ENCODE measurements at places on chromosomes 4 and X.

DNA sequence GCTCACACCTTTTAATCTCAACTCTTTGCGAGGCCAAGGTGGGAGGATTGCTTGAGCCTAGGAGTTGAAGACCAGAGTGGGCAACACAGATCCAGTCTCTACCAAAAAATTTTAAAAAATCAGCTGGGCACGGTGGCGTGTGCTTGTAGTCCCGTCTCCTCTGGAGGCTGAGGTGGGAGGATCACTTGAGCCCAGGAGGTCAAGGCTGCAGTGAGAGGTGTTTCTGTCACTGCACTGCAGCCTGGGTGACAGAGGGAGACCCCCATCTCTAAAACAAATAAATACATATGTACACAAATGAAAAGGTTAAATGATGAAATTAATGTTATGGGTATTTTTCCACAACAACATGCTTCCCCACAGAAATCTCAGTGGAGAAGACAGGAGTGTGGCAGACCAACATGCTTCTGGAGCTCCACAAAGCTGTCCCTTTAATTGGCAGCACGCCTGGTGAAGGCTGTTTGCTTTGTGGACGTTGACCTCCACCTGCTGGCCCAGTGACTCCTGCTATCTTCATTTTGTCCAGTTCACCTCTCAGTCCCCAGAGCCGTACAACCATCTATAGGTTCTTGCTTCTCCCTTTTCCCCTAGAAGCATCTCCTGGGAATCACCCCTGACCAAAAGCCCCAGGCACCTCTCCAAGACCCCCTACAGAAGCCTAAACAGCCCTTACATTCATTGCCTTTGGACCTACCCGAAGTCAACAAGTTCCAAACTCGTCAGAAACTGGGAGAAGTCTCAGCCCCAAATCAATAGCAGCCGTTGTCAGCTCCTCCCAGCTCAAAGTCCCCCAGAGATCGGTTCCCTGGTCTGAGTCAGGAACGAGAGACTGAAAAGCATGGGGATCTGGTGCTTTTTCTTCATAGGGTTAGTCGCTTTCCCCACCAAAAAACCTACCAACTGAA is 36.4 kb upstream of the CD99 start:
- DNase-seq, result no peak

GRCh38 chrX:98338544-98338943 is 1454.8 kb downstream of the RPA4 start:
- peak; percentile 0 for DNase-seq

DNA sequence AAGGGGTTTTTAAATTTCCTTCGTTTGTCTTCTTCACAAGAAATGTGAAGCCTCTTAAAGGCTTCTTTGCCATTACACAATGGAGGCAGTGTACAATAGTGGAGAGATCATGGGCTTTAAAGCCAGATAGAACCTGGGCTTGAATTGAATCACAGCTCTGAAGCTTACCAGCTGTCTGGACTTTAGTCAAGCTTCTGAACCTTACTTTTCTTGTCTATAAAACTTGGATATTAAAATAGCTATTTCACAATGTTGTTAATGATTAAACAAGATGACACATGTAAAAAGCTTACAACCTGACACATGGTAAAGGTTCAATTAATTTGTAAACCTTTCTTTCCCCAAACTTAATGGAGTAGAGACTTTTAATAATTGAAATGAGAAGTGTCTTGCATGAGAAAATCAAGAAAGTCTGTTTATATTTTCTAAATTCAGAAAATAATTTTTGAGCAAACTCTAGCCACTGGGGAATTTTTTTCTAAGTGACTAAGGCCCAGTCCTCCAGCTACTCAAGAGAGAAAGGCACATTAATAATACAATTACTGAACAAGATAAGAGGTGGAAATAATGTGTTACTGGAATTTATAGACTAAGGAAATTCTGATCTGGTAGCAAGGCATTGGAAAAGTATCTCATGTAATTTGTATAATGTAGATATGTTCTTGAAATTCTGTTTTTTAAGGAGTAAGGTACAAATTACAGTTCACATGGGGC is 21.7 kb upstream of the TBC1D8B start:
- DNase-seq, result no peak

DNA sequence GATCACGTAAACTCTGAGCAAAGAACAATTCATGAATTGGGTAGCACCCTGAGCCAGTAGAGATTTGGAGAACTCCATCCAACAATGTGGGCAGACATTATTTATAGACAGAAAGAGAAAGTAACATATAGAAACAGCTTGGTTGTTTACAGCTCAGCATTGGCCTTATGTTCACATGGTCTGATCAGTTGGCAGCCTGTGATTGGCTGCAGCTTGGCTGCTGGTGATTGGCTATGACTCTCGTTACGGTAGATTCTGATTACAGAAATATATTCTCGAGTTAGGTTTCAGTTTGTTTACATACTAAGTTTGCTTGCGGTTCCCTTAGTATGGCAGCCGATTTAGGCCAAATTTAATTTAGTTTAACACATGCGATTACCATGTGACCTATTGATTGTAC is 663.4 kb downstream of the RAPGEF2 start:
- no peak for DNase-seq

DNA sequence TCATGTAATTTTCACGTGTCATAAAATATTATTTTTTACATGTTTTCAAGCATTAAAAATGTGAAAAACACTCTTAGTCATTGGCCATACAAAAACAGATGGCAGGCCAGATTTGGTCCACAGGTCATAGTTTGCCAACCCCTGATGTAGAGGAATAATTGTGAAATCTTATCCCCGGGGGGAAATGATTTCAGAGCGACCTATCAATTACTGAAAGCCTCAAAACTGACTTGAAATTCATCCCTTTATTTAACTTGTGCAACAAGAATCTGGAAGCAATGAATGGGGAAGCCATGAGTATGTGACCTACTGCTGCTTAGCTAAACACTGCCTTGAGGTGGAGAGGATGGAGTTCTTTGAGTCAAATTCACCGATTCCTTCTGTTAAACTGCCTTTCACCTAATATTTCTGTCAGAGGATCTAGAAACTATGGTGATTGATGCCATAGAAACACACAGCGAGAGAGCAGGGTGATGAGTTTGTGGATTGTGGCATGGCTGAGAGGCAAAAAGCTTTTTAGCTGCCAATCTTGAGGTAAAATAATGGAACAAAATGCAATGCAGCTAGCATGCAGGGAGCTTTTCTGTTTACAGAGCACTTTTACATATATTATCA is 30.3 kb upstream of the BRS3 start:
- DNase-seq, result peak; percentile 49

DNA sequence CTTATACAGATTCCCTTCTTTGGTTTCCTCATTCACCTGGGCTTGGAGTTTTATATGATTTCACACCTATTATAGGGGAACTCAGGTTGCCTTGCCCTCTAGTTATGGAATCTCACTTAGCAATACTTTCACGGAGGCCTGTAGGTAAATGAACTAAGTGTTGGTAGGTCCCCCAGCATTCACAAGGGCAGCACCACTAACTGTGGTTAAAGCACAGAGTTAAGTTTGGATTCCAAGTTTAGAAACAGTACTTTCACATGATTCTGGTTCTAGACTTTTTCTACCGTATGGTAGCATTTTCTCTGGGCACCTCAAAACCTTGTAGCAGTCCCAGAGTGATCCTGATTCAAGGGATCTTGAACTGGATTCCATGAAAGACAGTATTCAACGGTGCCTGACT is 46.4 kb downstream of the SH2D1A start:
- DNase-seq, result no peak

DNA sequence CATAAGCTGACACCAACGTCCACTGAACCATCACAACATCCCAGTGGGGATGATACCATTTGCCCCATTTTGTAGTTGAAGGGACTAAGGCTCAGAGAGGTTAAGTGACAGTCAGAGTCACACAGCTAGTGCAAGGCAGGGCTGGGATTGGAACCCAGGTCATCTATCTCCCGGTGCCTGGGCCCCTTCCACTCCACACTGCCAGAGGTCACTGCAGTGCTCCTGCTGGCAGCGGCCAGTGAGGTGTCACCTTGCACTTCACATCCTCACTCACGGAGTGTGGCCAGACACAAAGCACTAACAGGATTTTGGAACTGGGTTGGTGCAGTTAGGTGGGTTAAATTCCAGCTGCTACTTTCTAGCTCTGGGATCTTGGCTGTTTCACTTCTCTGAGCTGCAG is 118.7 kb downstream of the ENPP6 start:
- DNase-seq, result no peak

DNA sequence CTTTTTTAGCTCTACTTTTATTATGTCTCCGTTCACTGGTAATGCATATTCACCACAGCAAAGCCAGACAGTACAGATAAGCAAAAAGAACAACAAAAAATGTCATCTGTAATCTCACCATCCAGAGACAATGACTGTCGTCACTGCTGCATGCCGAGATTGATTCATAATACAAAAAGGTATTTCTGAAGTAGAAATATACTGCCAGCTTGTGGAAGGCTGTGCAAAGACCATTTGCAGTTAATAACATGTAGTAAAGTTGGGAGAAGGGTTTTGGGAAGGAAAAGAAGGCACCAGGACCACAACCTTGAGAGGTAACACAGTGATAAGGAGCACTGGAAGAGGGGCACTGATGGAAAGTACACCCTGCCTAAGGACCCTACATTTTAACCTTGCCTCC is 223.0 kb upstream of the ZIC3 start:
- DNase-seq, result no peak

GRCh38 chr4:72378901-72379300 is 190.1 kb downstream of the ADAMTS3 start:
- DNase-seq, result no peak

DNA sequence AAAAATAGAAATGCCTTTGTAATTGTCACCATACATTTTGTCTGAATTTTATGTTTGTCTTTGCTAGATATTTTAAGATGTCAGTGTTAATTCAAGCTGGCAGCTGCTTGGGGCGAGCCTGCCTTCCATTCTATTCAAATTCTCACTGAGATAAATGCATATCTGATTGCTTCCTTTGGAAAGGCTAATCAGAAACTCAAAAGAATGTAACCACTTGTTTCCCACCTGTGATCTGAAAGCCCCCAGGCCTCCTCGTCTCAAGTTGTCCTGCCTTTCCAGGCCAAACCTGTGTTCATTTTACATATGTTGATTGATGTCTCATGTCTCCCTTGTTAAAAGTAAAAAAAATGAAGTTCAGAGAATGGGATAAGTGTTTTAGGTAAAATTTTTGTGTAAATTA is 318.7 kb upstream of the TECRL start:
- DNase-seq, result no peak

DNA sequence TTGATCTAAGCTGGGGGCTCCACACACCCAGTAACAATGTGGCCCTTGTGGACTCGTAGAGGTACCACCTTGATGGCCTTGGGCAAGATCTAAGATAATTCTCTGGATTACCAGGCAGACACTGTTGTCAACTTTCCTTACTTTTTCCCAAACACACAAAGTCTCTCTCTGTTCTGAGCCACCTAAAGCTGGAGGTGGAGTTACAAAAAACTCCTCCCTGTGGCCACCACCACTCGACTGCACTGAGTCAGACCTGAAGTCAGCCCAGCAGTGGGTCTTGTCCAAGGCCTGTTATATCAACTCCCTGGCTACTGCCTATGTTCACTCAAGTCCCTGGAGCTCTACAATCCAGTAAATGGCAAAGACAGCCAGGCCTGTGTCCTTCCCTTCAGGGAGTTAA is 70.1 kb upstream of the TECRL start:
- no peak for DNase-seq

GRCh38 chr4:39565878-39566600 is 38.8 kb upstream of the UGDH start:
- peak; percentile 94 for DNase-seq

- DNase-seq, result no peak
These were observed 10.6 kb upstream of the HSD17B13 start for GRCh38 chr4:87333267-87333666.

GRCh38 chrX:23902419-23902818 is 5.3 kb downstream of the APOO start:
- DNase-seq, result peak; percentile 72

GRCh38 chr4:20251796-20252655 is at the start of gene SLIT2:
SLIT2 (plus strand) TSS chr4:20251905; CDS start chr4:20253816, 1,911 bp downstream.
- peak; percentile 75 for DNase-seq

DNA sequence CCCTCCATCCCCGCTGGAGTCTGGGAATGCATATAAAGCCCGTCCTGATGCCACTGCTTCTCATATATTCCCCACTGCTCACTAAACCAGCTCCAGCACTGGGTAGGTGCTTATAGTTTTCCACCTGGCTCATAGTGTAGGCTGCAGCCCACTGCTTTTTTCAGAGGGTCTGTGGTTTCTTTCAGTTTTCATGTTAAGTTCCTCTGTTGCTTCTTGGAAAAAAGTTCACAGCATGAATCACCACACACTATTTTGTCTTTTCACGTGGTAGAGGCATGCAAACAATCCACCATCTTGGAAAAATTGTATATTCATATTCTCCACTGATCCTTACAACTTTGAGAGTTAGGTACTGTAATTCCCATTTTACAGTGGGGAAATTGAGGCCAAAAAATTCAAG is 39.4 kb downstream of the DCLK2 start:
- DNase-seq, result no peak

GRCh38 chr4:101156619-101157310 is 190.6 kb downstream of the PPP3CA start:
- DNase-seq, result peak; percentile 20

- no peak for DNase-seq
These were observed 1.6 kb upstream of the NKX1-1 start for GRCh38 chr4:1407657-1408333.

All from fibroblast of mammary gland (primary cell).